Left renal pelvis (tissue), 4 donors: ENCODE measurements at places on chromosomes 5 and 9.

- no peak for DNase-seq
Observed at GRCh38 chr5:473551-474192, 30.7 kb downstream of the EXOC3 start.

DNA sequence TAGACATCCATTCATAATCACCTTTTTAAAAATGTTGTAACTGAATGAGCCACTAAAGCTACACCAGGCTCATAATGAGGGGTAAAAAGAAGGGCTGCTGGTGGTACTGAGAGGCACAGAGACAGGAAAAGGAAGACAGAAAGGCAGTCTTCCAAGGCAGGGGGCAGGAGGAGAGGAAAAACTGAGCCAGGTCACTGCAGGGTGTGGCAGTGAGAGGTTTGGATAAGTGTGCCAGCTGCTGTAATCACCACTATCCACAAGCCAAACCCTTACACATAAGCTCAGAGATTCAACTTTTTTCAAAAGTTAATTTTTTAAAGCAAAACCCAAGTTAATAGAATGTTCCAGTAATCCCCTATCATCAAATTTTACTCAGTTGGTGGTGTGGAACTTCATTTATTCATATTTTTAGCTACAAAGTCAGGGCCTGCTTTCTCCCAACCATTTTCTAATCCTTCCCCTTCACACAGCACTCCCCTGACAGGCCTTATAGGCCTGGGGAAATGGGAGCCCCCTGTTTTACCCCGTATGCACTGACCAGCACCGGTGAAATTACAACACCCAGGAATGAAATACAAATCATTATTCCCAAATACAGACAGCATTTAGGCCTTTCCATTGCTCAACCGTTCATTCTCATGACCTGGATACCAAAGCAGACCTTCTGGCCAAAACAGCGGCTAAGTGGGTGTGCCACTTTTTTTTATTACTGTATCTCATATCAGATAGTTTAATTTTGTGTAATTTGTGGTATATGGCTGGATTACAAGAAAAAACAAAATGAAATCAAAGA, 76.3 kb downstream of the EFNA5 start:
- DNase-seq = no peak

DNA sequence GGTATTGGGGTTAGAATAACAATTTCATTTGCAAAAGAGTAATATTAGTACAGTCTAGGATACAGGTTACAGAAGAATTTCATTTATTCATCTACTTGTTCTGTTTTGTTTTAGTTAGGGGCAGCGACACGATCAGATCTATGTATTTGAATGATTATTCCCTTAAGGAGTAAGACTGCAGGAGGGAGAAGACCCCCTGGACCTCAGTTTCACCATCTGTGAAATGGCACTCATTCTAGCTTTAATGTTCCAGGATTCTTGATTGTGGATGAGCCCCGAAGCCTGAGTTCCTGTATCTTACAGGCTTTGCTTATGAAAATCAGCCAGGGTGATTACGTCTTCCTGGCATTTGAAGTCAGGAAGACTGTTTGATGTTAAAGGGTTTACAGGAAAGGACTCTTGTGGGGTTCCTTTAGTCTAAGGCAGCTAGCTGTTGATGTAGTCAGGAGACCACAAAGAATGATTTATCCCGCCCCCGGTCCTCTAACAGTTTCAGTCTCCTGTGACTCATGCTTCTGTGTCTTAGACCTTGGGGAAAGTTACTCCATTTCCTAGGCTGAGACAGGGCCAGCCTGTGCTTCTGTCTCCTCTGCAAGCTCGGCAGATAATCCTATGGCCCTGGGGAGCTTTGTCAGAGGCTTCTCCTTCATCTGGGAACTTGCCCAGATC, 11.5 kb downstream of the SMIM3 start:
- no peak for DNase-seq

DNA sequence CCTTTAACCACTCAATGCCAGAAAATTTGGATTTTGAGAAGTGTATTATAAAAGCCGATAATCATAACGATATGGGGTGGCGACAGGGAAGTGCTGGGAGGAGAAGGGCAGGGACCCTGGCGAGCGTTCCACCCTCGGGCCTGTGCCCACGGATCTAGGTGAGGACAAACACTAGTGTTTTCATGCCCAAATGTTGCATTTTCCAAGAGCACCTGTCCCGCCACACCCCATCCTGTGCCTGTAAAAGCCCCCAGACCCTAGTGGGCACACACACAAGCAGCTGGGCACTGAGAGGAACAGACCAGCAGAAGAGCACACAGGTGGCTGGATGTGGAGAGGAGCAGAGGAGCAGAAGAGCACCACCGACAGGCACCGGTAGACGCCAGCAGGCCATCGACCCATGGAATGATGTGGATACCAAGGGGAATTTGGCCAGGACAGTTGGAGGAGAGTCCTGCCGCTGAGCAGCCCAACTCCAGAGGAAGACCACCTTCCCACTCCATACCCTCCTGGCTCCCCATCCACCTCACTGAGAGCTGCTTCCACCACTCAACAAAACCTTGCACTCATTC, 315.0 kb downstream of the EDIL3 start:
- DNase-seq = no peak

DNA sequence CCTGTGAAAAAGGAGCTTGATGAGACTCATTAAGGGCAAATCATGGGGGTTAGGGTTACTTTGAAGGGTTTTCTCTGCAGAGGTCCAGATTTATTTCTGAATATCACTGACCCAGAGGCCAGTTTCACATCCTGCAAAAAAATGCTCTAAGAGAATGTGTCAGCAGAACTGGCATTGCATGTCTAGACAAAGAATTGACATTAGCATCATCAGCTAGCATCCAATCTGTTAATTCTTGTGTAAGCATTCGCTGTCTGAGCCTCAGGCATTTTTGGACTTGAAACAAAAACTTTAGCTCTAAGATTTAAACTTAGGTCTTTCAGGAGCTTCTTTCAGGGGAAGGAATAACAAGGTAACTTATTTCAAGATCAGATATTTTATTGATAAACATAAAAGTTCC, 187.9 kb upstream of the ELL2 start:
- DNase-seq = no peak

GRCh38 chr5:161547738-161548486, 1.4 kb upstream of the GABRB2 start:
- DNase-seq = no peak

DNA sequence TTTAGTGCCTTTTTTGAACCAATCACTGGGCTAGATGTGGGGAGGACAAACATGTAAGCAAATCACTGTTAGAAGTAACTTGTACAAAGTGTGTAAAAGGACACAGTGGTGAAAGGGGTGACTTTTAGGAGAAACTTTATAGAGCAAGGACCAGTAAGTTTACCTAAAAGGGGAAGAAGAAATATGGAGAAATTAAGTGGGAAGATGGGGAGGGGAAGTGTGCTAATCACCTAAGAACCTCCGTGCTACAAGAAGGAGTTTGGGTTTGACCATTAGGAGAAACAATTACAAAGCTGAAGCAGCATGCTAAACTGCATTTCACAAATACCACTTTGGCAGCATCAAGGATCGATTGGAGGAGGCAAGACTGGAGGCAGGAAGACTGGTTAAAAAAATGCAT, 17.3 kb downstream of the ITGA1 start:
- no peak for DNase-seq

- DNase-seq = no peak
Observed at GRCh38 chr9:2494562-2494961, 127.0 kb upstream of the VLDLR start.

GRCh38 chr5:100802208-100802607, 100.9 kb downstream of the ST8SIA4 start:
- no peak for DNase-seq

DNA sequence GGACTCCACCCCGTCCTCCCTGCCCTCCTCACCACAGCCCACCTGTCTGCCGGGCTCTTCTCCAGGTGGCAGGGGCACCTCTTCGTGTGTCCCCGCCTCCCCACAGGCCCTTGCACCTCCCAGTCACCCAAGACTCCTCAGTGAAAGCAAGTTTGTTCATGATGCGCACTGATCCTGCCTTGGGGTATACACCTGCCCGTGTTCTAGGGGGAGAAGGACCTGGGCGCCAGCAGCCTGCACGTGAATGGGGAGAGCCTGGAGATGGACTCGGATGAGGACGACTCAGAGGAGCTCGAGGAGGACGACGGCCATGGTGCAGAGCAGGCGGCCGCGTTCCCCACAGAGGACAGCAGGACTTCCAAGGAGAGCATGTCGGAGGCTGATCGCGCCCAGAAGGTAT, 124.9 kb downstream of the EHMT1 start:
- no peak for DNase-seq

DNA sequence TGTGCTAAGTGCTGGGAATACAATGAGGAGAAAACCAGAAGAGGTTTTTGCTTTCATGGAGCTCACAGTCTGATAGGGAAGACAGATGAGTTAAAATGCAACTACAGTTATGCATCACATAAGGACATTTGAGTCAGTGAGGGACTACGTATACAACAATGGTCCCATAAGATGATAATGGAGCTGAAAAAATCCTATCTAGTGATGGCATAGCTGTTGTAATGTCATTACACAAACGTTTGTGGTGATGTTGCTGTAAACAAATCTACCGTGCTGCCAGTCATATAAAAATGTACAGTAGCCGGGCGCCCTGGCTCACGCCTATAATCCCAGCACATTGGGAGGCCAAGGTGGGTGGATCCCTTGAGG, 110.1 kb upstream of the RAD23B start:
- DNase-seq = no peak

DNA sequence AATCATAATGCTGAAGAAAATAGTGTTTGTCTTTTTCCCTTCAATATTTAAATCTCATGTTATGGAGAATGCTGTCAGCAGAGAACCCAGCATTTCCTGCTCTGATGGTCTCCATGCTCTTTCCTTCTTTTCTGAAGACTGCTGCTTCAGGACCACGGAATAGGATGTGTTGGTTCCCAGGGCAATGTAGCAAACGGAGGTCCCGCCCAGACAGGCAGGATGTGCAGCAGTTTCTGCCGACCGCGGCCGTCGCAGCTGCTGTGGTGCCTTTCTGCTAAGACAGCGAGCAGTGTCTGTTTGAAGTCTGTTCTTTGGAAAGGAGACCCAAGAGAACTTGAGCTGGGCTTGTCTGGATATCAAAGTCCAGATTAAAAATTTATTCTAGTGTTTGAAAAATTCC, 654.3 kb downstream of the CCDC171 start:
- DNase-seq = no peak

GRCh38 chr5:152542741-152543140, 137.7 kb upstream of the NMUR2 start:
- peak; percentile 47 for DNase-seq

GRCh38 chr5:82151662-82152061, 126.5 kb downstream of the RPS23 start:
- DNase-seq = no peak

DNA sequence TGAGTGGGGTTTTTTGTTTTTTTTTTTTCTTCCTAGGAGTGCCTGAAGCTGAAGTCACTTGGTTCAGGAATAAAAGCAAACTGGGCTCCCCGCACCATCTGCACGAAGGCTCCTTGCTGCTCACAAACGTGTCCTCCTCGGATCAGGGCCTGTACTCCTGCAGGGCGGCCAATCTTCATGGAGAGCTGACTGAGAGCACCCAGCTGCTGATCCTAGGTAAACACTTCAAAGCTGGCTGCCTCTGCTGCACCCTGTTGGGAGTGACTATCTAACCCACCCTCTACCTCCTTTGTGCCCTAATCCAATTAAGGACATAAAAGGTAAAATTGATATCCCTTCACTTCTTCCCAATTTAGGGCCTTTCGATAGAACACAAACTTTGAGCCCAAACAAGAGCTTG, 206.8 kb downstream of the SAXO1 start:
- no peak for DNase-seq

GRCh38 chr9:6955251-6955921, 197.6 kb downstream of the KDM4C start:
- DNase-seq = no peak

DNA sequence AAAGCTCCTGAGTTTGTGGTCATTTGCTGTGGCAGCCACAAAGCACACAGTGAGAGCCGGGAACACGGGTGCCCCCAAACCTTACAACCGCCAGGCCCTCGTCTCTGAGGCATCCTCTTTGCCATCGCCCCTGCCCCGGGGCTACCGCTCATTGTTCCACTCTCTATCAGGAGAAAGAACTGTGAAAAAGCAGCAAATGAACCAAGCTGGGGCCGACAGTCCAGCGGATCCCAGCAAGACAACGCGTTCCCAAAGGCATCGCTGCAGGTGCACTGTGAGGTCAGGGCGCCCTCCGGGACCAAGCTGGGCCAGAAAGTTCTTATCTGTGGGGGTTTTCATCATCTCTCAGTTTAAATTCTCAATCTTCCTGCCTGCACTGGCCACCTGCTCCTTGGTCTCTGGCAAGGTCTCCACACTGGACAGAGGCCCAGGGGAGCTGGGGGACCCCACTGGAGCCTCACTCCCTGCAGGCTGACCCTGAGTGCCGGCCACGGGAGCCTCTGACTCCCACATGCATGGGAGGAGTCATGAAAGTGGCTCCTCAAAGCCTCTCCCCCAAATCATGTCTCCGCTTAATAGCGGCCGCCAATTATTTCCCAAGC, 32.1 kb downstream of the VAV2 start:
- no peak for DNase-seq

- DNase-seq = no peak
Observed at GRCh38 chr5:17470064-17470463, 28.0 kb upstream of the TAF11L2 start.

DNA sequence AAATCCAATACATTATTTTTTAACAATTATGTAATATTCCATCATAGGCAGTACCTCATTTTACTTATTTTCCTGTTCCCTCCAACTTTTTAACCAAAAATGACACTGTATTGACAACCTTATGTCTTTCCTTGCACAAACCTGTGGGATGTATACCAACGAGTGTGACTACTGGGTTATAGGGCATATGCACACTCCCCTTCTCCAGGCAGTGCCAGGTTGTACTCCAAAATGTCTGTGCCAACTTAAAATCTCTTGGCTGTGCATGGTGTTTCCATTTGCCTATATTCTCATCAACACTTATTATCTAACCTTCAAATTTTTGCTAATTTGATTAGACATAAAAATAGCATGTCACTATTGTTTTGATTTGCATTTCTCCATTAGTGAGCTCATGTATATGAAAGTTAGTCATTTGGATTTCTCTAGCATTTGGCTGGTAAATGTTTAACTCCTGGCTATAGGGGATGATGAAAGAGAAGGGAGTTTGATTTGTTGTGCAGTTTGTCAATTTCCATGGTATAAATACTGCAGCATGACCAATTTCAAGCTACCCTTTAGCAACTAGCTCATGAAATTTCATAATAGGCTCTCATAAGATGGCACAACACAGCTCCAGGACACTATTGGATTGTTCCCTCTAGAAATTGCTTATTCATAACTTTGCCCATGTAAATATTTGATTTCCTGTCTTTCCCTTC, 129.9 kb downstream of the BAAT start:
- no peak for DNase-seq

GRCh38 chr5:119694284-119694683, 64.9 kb downstream of the FAM170A start:
- no peak for DNase-seq
